ENCODE measurements at places on chromosomes 7 and 10.

GRCh38 chr7:121285066-121285667 is 43.6 kb upstream of the WNT16 start:
- no peak for DNase-seq

DNA sequence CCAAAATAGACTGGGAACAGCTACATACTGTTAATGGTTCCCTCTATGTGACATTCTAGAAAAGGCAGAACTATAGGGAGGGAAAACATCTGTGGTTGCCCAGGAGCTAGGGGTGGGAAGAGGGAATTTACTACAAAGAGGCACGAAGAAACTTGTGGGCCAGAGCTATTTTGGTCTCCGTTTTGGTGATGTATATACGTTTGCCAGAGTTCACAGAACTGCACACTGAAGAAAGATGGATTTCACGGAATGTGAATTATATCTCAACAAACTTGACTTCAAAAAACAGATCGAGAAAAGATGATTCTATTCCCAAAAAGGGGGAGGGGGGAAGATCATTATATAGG is 386 bp upstream of the AS3MT start:
- DNase-seq: no peak

GRCh38 chr10:8058274-8059111 is 4.0 kb downstream of the GATA3 start:
- no peak for DNase-seq

DNA sequence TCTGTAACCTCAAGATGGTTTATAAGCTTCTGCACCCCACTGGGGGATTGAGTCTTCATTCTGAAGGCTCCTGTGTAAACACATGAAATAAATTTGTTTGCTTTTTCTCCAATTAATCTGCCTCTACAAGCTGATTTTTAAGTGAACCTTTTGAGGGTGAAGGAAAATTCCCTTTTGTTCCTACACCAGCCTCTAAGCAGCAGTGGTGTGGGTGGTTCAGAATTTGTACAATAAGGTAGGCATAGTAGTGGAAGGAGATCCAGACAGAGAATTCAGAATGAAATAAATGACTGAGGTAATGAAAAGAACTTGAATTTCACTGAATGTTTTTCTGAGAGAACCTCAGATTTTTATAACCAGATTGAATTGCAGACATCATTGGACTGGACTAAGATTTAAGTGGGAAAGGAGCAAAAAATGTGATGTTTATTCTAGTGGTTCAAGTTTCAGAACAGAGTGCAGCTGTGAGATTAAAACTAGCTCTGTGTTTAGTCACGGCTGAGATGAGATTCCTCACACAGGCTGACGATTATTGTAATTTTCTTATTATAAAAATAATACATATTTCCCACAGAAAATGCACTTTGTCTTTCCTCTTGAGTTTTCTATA is 1162.2 kb downstream of the TYW1 start:
- no peak for DNase-seq

- no peak for DNase-seq
These were observed 319.4 kb downstream of the CALN1 start for GRCh38 chr7:72092769-72093168.

Data from iris pigment epithelial cell (primary cell).